ENCODE measurements at places on chromosomes 7 and 10.

DNA sequence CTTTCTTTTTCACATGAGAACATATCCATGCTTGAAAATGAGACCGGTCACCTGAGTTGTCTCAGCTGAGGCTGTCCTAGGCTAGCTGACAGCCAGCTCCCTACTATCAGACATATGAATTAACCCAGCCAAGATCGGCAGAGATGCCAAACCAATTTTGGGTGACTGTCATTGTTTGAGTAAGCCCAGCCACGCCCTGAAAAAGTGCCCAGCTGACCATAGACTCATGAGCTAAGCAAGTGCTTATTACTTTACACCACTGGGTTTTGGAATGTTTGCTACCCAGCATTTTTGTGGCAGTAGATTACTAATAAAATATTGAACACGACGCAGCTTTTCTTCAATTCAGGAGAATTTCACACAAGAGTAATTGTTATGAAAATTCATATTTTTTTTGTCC lies 265.2 kb upstream of the LYZL1 start:
- no peak for DNase-seq

DNA sequence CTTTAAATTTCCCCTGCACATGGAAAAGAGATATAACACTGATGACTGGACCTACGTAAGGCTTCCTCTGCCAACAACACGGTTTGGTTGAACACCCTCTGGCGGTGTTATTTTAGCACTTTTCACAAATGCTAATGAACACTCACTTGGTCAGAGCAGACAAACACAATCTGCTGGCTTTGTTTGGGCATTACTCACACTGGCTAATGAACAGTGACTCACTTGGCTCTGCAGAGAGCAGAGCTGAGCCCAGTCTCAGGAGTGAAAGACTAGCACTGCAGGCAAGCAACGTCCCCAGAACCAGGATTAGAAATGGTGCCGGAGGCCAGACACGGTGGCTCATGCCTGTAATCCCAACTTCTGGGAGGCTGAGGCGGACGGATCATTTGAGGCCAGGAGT lies 430.8 kb downstream of the PLXNA4 start:
- no peak for DNase-seq

GRCh38 chr10:62853710-62854109 lies 37.5 kb upstream of the EGR2 start:
- DNase-seq: no peak

- DNase-seq: no peak
Observed at GRCh38 chr10:113693348-113693747, 13.6 kb downstream of the CASP7 start.

DNA sequence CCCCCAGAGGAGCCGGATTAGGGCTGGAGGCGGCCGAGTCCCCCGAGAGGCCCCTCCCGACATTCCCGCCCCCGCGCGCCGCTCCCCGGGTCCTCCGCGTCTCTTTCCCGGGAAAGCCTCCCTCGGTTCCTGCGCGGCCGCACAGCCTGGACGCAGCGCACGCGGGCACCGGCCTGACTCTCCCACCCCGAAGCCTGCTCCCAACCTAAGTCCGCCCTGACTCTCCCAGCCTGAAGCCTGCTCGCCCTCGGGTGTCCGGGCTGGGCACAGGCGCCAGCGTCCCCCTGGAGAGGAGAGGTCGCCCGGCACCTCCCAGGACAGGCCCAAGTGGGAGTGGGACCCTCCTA lies 441 bp upstream of the VENTX start:
- DNase-seq: no peak

DNA sequence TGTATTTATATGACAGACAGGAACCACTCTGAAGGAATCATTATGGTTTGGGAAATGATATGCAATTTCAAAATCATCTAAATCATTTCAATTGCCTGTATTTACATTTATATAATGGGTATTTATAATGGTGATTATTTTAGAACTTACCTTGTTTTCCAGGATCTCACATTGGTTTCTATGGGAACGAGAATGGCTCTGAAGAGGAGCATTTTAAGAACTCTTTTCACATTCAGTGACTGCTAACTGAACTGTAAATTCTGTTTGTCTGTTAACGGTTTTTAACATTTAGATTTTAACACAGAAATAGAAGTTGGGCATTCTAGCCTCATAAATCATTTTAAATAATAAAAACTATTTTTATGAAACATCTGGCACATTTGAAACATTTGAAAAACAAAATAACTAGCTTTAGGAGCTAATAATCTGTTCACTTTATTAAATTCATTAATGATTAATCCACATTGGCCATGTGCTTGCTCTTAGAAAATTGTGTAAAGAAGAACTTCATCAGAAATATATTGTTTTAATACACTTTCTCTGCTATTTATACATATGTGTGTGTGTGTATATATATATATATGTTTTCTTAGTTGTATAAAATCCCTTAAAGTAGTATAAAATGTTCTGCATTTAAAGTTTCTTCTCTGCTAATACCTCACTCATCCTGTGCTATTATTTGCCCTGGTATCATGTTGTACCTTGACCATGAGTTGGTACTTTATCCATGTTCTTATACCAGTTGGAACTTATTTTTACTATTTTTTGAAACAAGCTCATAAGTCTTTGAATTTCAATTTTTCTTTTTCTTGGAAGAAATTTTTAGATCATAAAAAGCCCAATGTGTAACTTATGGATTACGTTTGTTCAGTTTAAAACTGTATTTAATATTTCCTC lies 8.7 kb upstream of the SEM1 start:
- DNase-seq: no peak

GRCh38 chr10:33478675-33479125 lies 144.2 kb upstream of the NRP1 start:
- no peak for DNase-seq

DNA sequence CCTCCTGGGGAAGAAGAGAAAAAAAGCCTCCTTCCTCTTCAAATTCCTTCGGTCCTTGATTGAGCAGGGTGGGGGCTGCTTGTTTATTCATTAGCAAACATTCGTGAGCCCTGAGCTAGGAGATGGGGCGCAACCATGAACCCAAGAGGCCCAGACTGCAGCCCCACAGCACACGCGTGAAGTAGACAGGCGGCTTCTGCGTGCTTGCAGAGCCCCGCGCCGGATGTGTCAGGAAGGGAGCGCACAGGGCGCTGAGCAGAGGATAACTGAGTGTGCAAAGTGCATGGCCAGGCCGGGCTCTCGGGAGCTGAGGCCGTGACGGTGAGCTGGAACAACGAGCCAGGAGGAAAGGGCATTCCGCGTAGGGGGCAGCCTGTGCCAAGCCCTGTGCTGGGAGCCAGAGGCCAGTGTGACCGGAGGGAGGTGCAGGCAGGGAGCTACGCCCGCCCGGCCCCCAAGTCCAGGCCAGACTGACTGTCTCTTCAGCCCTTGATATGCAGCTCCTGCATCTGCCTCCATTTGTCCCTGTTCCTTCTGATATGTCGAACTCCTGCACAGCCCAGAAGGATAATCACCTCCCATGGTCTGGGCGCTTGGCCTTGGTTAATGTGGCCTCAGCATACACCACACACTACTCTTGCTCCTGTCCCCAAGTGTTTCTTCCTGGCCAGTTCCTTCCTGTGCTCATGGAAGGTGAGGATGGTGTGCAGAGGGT lies 4.6 kb downstream of the FOXL3 start:
- no peak for DNase-seq

- no peak for DNase-seq
Observed at GRCh38 chr7:70380421-70381015, 751.4 kb upstream of the GALNT17 start.
